Lower lobe of right lung (tissue), 2 donors: ENCODE measurements at places on chromosomes 5 and 9. TPM values are rescaled to one million over a fixed set of nuclear protein-coding genes. Genes with fewer than 3 reads are reported as not detected.

The KIF12 gene
- 4.8 TPM for total RNA-seq

The FCN2 gene
- total RNA-seq = not detected

The TXN gene
- total RNA-seq = 170 TPM

The ZBED3 gene
- total RNA-seq = 13.4 TPM

The CER1 gene
- total RNA-seq = not detected

The FER gene
- total RNA-seq = 35.3 TPM

The STK32A gene
- total RNA-seq = 2.9 TPM

The NDOR1 gene
- 15.6 TPM for total RNA-seq

The RBM18 gene
- total RNA-seq = 21.7 TPM

The C5orf58 gene
- total RNA-seq = not detected

The EQTN gene
- total RNA-seq = not detected

The IL3 gene
- not detected for total RNA-seq

The PLEKHG4B gene
- 2.7 TPM for total RNA-seq
